ENCODE measurements at places on chromosomes 2 and 18. TPM values are rescaled to one million over a fixed set of nuclear protein-coding genes. Genes with fewer than 3 reads are reported as not detected.

- H3K27ac ChIP-seq = peak within 1 kb of the TSS; percentile 89
- H3K36me3 ChIP-seq = peaks cover 41% of the 10 kb centered on the region
- H3K4me3 ChIP-seq = peak within 1 kb of the TSS; percentile 100
- peaks cover 4% of the 10 kb centered on the region for H3K27me3 ChIP-seq
These were observed at the start of gene SMAD7 for GRCh38 chr18:48950536-48951447. Gene SMAD7, minus strand, starts transcription at chr18:48950965. Its CDS starts 541 bp downstream, at chr18:48950424.

- H3K36me3 ChIP-seq = no peaks in the 10 kb centered on the region
- peaks cover 33% of the 10 kb centered on the region for H3K27me3 ChIP-seq
These were observed 23.8 kb downstream of the VWA3B start for GRCh38 chr2:98110741-98111140.

DNA sequence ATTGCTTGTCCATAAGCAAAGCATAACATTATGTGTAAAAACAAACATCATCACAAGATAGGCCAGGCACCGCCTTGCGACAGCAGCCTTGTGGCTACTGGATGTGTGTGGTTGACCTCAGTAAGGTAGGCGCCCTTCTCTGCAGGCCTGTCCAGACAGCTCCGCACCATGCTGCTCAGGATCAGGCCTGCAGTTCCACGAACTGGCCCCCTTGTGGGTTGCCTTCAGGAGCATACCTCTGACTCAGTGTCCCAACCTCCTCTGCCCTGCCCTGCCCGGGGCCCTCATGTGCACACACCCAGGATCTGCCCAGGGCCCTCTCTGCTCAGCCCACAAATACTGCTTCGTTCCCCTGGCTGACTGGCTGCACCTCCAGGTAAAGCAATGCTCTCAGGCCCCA is 16.1 kb upstream of the ZNF236 start:
- H3K27me3 ChIP-seq = peaks cover 2% of the 10 kb centered on the region
- H3K36me3 ChIP-seq = peaks cover 4% of the 10 kb centered on the region
- H3K4me1 ChIP-seq = peaks cover 14% of the 10 kb centered on the region
- no peak for DNase-seq
- no peak overlapping the region for H3K4me3 ChIP-seq
- no peak overlapping the region for H3K27ac ChIP-seq

- H3K27me3 ChIP-seq = no peaks in the 10 kb centered on the region
- H3K36me3 ChIP-seq = peaks cover 2% of the 10 kb centered on the region
- no peak for DNase-seq
- H3K4me3 ChIP-seq = no peak overlapping the region
These were observed 94.5 kb downstream of the ICOS start for GRCh38 chr2:204031056-204031455.

- H3K36me3 ChIP-seq = no peaks in the 10 kb centered on the region
- no peak overlapping the region for H3K4me3 ChIP-seq
- peaks cover 10% of the 10 kb centered on the region for H3K27me3 ChIP-seq
- no peaks in the 10 kb centered on the region for H3K4me1 ChIP-seq
These were observed 37.8 kb upstream of the RAB12 start for GRCh38 chr18:8571399-8571798.

- no peaks in the 10 kb centered on the region for H3K27me3 ChIP-seq
- DNase-seq = no peak
- H3K4me1 ChIP-seq = peaks cover 4% of the 10 kb centered on the region
- no peak overlapping the region for H3K4me3 ChIP-seq
- H3K36me3 ChIP-seq = no peaks in the 10 kb centered on the region
These were observed 34.7 kb upstream of the DLX1 start for GRCh38 chr2:172050479-172051125.

- H3K27ac ChIP-seq = no peak overlapping the region
- peaks cover 34% of the 10 kb centered on the region for H3K36me3 ChIP-seq
- no peak overlapping the region for H3K4me3 ChIP-seq
- no peak for DNase-seq
- H3K27me3 ChIP-seq = no peaks in the 10 kb centered on the region
These were observed 49.8 kb upstream of the ERMN start for GRCh38 chr2:157375384-157375783.

DNA sequence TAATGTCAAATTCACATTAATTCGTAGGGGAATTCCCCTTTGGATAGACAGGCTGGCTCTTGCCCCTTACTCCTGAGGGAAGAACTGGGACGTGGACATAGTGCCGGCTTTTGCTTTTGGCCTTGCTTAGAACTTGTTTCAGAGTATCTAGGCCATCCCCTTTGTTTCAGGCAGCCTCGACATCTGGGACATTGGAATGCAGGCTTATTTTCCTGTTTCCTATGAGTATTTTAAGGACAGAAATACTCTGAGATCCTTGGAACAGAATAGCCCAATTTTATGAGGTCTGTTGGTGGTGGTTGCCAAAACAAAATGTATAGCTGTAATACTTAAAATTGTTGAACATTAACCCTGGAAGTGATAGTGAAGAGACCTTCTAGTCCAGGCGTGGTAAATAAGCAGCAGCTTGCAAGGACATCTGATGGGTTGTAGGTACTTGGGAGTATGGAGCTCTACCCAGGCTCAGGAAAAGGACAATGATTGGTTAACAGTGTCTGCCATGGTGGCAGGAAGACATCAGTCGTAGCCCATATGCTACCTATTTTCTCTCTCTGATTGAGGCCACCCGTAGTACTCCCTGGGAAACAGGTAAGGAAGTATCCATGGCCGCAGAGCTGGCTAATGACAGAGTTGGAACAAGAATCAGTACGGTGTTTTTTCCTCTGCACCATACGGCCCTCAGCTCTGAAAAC is 112.4 kb downstream of the CDK15 start:
- H3K27me3 ChIP-seq = no peaks in the 10 kb centered on the region

DNA sequence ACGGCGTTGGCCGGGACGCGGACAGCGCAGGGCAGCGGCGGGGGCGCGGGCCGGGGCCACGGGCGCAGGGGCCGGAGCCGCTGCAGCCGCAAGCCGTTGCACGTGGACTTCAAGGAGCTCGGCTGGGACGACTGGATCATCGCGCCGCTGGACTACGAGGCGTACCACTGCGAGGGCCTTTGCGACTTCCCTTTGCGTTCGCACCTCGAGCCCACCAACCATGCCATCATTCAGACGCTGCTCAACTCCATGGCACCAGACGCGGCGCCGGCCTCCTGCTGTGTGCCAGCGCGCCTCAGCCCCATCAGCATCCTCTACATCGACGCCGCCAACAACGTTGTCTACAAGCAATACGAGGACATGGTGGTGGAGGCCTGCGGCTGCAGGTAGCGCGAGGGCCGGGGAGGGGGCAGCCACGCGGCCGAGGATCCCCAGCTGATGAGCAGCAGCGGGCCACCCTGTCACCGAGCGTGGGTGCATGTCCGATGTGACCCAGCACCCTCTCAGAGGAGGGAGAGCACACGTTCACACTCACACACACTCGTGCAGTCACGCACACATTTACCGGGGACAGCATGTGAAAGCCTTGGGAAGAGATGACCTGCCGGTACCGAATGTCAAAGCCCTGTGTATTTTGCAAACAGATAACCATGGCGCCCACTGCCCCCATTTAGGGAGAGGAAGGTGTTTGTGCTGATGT is 4.2 kb downstream of the GDF7 start:
- H3K27me3 ChIP-seq = peaks cover 48% of the 10 kb centered on the region
- H3K4me3 ChIP-seq = no peak overlapping the region
- DNase-seq = no peak
- H3K27ac ChIP-seq = no peak overlapping the region
- peaks cover 7% of the 10 kb centered on the region for H3K4me1 ChIP-seq

DNA sequence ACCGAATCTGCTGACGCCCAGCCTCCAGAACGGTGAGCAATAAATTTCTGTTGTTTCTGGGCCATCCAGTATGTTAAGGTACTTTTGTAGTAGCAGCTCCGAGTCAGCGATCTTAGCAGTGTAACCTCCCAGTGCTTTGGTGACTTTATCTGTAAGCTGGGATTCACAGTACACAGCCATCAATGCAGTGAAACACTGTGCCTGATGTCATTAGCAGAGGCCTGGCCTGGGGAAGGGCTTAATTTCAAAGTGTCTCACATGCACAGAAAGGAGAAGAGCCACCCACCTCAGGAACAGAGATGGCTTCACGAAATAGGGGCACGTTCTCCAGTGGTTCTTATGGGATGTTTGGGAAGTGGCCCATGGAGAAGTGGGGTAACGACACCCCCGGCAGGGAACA is 281.2 kb downstream of the PHLPP1 start:
- no peaks in the 10 kb centered on the region for H3K36me3 ChIP-seq
- H3K4me1 ChIP-seq = no peaks in the 10 kb centered on the region
- no peak overlapping the region for H3K4me3 ChIP-seq
- peaks cover 15% of the 10 kb centered on the region for H3K27me3 ChIP-seq
- peak; percentile 16 for DNase-seq
- H3K27ac ChIP-seq = no peak overlapping the region

The CHRNG gene
- total RNA-seq = not detected

The ECEL1 gene
- total RNA-seq = not detected

The TMEM87B gene
- 18.6 TPM for total RNA-seq

The TMEM17 gene
- total RNA-seq = not detected

The SERPINB10 gene
- total RNA-seq = not detected

DNA sequence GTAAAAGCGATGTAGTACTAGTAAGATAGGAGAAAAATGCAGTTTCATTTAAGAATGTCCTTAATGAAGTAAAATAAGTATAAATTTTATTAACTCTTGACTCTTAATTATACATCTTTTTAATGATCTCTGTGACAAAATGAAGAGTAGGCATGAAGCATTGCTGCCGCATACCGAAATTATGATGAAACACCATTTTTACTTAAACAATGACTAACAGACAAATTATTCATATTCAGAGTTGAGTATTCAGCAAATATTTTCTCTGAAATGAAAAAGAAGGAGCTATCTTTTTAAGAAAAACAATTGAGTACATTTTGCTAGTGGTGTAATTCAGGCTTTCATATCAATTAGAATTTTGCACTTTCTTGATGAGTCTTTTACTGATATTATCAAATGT is 150.6 kb upstream of the DOCK10 start:
- no peaks in the 10 kb centered on the region for H3K27me3 ChIP-seq
- no peak overlapping the region for H3K27ac ChIP-seq
- H3K4me1 ChIP-seq = no peaks in the 10 kb centered on the region
- H3K4me3 ChIP-seq = no peak overlapping the region
- no peak for DNase-seq

DNA sequence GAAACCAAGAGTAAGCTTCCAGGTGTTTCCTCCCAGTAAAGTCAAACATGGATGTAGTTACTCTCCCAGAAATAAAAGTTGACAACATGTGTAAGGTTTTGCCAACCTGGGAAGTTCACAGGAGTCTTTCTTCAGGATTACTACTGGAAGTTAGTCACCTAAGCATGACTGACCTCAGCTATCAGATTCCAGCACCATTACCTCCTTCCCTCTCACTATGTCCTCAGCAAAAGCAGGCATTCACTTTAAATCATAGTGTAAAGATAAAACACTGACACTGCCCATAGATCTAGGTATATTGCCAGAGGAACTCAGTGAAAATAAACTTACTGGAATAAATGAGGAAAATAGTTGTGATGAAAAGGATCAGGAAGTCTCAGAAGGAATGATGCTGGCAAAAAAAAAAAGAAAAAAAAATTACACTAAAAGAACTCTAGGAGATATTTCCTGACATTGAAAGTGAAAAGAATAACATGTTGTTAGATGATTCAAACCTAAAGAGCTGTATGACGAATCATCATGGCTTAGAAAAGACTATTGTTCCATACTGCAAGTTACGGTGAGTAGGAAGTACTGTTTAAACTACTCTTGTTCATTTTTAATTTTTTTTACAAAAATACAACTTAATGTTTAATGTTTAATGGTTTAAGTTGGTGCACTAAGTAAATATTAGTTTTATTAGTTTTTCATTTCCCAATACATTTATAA is 484.5 kb upstream of the ZNF804A start:
- H3K27ac ChIP-seq = no peak overlapping the region
- DNase-seq = no peak
- H3K36me3 ChIP-seq = no peaks in the 10 kb centered on the region
- H3K4me3 ChIP-seq = no peak overlapping the region
- H3K4me1 ChIP-seq = no peaks in the 10 kb centered on the region

- no peak for DNase-seq
- H3K4me3 ChIP-seq = no peak overlapping the region
- H3K4me1 ChIP-seq = no peaks in the 10 kb centered on the region
- no peak overlapping the region for H3K27ac ChIP-seq
- H3K27me3 ChIP-seq = no peaks in the 10 kb centered on the region
- H3K36me3 ChIP-seq = no peaks in the 10 kb centered on the region
These were observed 207.4 kb downstream of the TCF4 start for GRCh38 chr18:55380589-55380988.

The SP5 gene
- not detected for total RNA-seq

DNA sequence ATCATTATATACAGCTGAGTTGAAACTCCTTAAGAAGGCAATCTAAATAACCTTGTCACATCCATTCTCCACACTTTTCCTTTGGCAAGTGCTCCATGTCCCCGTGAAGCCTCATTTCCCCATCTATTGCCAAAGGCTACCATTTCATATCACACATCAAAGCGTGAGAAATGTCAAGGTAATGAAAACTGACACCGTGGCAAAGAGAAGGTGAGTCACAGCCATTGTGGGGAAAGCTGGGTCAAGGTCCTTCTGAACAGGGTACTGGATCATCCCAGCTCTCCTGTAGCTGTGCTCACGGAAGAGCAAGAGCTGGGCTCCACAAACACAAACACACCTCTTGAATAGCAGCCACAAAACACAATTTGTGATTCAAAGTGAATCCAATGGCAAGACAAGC is 58.2 kb upstream of the REG3G start:
- H3K4me1 ChIP-seq = no peaks in the 10 kb centered on the region
- no peak for DNase-seq
- H3K36me3 ChIP-seq = no peaks in the 10 kb centered on the region
- no peak overlapping the region for H3K27ac ChIP-seq
- no peaks in the 10 kb centered on the region for H3K27me3 ChIP-seq

DNA sequence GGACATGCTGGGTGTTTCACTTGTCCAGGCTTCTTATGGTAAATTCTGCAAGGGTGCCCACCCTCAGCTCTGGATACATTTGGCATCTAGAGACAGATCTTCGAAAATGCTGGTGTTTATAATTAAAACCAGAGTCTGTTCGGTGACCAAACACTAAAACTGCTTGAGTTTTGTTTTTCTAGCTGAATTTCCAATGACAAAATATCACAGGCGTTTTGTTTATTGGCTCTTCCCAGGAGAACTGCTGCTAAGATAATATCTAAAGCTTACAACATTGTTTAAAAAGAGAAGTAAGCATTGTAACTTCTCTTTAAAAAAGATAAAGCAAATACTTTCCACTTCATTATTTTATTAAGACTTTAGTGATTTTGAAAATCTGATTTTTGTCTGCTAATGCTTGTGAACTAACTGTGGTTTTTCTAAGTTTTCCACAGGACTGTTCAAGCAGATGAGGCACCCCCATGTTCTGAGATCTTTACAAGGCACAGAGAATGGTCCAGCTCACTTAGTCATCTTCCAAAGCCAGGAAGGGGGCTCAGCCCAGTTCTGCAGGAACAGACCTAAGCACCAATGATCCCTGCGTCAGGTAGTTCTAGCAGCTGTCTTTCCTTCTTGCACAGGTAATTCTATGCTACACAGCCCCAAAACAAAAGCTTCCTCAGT is 94.8 kb upstream of the LTBP1 start:
- H3K27me3 ChIP-seq = peaks cover 3% of the 10 kb centered on the region
- H3K4me1 ChIP-seq = no peaks in the 10 kb centered on the region
- no peaks in the 10 kb centered on the region for H3K36me3 ChIP-seq
- no peak overlapping the region for H3K27ac ChIP-seq

The SLC14A1 gene
- 3.8 TPM for total RNA-seq
